ENCODE measurements at places on chromosomes 5 and 9. TPM values are rescaled to one million over a fixed set of nuclear protein-coding genes. Genes with fewer than 3 reads are reported as not detected.

DNA sequence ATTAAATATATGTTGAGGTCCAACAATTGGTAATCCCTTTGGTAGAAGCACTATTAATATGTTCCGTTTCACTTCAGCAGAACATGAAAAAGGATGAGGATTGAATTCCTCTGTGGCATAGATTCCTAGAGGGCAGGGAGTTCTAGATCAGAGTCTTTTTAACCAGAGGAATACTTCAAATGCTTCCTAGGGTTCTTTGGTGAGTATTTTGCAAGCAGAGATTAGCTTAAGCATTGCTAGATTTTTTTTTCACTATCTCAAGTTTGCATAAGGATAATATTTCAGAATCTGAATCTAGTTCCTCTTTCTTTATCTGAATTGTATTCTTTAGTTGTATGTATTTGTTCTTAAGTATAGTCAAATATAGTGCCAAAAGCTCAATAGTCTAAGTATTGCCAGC lies 116.6 kb upstream of the ADAMTSL1 start:
- DNase-seq, result no peak

- DNase-seq, result peak; percentile 69
Measured at GRCh38 chr9:78369639-78370219, 72.8 kb downstream of the PSAT1 start.

The STC2 gene
- total RNA-seq, result 34.2 TPM

- no peak for DNase-seq
Measured at GRCh38 chr5:124736082-124736804, 10.2 kb downstream of the ZNF608 start.

- no peak for DNase-seq
Measured at GRCh38 chr9:135500071-135500524, 384 bp upstream of the MRPS2 start.

GRCh38 chr5:147442224-147442623 lies 67.6 kb downstream of the DPYSL3 start:
- DNase-seq, result no peak

The S1PR3 gene
- 11.8 TPM for total RNA-seq

DNA sequence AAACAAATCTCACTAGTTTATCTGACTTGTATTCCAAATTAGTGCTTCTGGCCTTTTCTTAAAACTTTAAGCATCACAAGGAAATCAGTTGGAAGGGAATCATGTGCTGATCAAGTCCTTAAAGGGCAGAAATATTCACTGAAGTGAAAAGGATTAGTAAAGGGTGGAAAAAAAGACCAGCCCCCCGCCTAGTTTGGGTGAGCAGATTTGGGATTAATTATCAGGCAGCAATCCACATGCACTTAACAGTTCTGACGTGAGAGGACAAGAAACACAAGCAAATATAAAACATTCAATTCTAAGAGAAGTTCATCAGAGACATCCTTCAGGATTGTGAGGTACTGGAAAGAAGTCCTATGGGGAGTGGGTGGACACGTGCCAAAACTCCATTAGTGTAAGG lies at the start of gene TYRP1:
TSS of gene TYRP1 (plus strand) at position 245 of the 400 bp plus-strand sequence. CDS start 612 bp downstream, outside the sequence.
- DNase-seq, result no peak
